ENCODE measurements at places on chromosomes 3 and 15.

DNA sequence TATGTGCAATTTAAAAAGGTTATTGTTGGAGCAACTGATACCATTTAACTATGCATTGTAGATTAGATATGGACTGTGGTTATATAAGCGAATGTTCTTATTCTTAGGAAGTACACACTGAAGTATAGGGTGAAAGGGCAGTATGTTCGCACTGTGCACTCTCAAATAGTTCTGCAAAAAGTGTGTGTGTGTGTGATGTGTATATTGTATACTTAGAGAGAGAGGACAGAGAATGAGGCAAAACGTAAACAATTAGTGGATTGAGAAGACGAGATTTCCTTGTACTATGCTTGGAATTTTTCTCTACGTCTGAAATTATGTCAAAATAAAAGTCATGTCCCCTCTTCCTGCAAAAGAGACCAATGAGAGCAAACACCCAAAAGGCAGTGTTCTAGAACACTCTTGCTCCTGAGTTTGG is 30.4 kb downstream of the LSM3 start:
- DNase-seq = no peak

DNA sequence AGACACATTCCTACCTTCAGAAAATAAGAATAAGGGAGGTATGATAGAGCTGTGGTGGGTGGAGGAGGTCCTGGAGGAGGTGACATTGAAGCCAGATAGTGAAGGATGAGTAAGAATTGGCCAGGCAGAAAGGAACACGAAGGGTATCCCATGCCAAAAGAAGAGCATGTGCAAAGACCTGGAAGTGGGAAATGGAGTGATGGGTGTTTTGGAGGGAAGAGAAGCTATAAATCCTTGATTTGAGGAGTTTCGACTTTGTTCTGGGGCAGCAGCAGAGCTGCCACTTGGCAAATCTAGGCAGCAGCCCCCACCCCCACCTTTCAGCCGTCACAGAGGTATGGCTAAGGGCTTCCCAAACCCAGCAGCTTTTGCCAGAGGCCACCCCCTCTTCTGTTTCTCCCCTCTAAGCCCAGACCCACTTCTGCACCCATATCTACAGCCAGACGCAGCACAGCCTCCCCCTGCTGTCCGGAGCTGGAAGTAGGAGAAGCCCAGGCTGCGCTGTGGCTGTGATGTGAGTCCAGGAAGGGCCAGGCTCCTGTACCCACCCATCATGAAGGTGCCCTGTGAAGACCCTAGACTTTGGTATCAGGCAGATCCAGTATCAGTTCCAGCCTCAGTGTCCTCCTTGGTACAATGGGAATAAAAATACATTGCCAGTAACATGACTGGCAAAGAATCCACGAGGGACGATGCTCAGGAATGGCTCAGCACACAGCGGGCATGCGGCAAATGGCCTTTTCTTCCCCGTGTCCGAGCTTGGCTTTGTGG is 188.7 kb upstream of the LINGO1 start:
- DNase-seq = no peak

GRCh38 chr3:113242096-113242581 is 30.8 kb downstream of the BOC start:
- no peak for DNase-seq

DNA sequence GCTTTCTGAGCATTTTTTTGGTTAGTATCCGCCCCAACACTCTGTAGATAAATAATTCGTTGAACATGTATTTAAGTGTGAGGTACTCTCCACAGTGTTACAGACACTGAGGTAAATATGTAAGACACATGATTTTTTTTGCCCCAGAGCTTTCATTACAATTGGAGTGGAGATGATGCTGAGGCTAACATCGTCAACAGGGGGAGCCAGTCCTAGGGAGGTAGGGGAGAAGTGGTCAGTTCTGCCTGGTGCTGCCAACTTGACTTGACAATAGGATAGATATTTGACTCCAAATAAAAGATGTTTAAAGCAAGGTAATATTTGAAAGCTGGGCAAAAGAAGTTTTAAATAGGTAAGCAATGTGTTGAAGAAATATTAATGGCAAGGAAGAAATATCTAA is 295.7 kb downstream of the UNC13C start:
- DNase-seq = no peak

GRCh38 chr3:154378311-154378710 is 51.7 kb downstream of the GPR149 start:
- DNase-seq = no peak

- DNase-seq = no peak
Observed at GRCh38 chr3:119494597-119494996, 3.8 kb upstream of the TIMMDC1 start.

- DNase-seq = no peak
Observed at GRCh38 chr3:127887321-127887720, 27.7 kb upstream of the KBTBD12 start.

- DNase-seq = no peak
Observed at GRCh38 chr3:107959550-107960154, 131.2 kb downstream of the CD47 start.

GRCh38 chr15:42101861-42102260 is 7.5 kb upstream of the PLA2G4D start:
- no peak for DNase-seq

GRCh38 chr3:141151439-141151838 is 80.2 kb upstream of the PXYLP1 start:
- no peak for DNase-seq

DNA sequence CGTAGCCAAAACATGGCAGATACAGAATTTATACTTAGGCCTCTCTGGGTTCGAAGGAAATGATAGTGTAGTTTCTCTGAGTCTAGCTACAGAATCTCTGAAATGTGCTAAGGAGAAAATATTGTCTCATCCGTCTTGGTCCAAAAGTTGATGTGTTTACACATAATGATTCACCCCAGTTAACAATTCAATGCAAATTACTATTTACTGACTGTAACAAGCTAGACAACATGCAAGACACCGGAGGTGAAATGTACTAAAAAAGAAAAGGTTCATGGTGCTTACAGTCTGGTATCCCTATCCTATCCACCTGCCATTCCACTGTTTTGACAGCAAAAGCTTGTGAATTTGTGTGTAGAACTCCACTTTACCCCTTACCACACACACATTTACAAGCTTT is 146.8 kb downstream of the SUCLG2 start:
- DNase-seq = no peak

GRCh38 chr3:124281453-124282316 is 289.8 kb upstream of the ROPN1 start:
- DNase-seq = no peak

- no peak for DNase-seq
Observed at GRCh38 chr3:146783446-146783845, 178.3 kb upstream of the PLSCR5 start.

DNA sequence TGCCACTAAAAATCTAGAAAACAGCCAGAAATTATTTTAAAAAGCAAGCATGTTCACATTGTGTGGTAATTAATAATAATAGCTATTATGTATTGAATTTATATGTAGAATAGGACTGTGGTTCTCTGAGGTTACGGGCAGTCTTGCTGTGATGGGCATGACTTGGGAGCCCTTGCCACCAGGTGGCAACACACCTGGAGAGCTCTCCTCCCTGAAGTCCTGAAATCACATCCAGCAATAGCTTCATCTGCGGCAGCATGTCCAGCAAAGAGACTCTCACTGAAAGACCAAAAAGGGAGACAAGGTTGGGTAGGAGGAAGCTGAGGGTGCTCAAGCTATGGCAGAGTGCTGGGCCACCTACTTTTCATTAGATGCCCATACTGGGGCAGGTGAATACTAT is 206.8 kb upstream of the IL12A start:
- DNase-seq = no peak

DNA sequence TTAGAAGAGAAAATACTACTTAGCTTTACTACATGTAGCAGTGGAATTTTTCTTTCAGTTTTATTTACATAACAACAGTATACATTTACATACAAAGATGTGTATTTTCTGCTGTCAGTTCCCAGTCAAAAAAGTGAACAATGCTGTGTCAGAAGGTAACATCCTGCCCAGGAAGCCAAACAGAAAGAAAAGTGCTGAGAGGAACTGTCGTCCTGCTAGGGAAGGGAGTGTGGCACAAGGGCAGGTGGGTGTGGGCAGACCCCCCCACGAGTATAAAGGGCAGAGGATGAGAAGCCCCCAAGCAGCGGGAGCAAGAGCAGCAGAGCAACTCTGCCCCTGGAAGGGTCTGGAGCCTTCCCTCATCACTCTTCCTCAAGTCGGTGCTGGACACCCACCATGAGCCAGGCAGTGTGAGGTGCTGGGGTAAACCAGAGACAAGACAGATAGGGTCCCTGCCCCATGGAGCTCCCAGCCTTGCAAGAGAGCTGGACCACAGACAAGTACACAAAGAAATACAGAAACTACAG is 39.7 kb downstream of the TBC1D2B start:
- no peak for DNase-seq

GRCh38 chr3:73270839-73271483 is 209.5 kb downstream of the EBLN2 start:
- no peak for DNase-seq

DNA sequence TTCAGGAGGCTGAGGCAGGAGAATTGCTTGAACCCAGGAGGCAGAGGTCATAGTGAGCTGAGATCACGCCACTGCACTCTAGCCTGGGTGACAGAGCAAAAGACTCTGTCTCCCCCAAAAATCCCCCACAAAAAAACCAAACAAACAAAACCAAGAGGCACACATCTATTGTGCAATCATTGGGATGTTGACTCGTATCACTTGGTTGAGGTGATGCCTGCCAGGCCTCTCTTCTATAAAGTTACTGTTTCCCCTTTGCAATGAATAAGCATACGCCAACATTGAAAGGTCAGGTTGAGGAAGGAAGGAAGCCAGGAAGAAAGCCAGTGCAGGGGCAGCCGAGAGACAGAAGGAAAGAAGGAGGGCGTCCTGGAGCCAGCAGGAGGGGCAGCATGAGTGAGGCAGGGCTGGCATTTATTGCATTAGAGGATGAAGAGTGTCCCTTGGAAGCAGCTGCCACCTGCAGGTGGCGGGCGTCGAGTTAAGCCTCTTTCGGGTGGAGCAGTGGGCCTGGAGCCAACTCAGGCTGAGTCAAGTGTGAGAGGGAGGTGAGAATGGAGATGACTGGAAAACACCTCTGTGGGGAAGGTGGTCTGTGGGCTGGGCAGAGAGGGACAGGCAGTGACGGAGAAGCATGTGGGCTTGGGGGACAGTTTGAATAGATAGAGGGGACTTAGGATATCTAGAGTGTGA is 8.3 kb upstream of the CSPG4 start:
- no peak for DNase-seq

Measured in activated CD4-positive, alpha-beta T cell treated with anti-CD3 and anti-CD28 coated beads for 4 hours (primary cell).